ENCODE measurements at places on chromosomes 1 and 21.

GRCh38 chr1:87134061-87134460, 194.6 kb upstream of the LMO4 start:
- no peak for DNase-seq

DNA sequence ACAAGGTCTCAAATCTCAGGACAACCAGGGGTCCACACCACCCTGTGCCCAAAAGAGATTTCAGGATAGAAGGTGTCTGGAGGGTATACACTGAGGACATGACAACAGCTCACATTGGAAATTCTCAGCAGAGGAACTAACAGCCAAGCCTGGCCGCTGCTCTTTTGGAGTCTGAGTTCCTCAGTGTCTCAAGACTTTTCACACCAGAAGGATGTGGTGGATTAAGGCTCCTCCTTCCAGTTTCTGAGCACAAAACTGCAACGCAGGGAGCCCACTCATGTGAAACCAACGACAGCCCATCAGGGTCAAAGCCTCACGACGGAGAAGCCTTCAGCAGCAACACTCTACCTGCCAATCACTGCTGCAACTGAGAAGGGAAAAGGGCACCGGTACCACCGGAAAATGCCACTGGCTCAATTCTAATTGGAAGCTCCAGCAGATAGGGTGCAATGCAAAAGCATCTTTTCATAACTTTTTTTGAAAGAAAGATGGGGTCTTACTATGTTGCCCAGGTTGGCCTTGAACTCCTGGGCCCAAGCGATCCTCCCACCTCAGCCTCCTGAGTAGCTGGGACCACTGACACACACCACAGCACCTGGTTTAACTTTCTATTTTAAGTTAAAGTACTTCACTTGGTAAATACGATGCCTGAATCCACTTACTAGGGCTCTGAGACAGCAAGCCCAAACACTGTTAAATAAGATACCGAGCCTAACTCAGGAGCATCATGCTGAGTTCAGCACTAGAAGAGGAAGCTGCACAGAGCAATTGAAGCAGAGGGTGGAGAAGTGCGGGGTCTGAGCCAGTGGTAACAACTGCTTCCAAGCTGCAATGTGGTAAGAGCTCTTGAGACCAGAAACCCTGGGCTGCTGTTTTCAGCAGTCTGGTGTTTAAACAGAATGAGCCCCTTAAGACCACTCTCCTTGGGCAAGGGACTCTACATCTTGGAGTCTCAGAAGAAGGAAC, 7.8 kb downstream of the CAPZB start:
- DNase-seq = no peak

- no peak for DNase-seq
These were observed 11.5 kb upstream of the AIM2 start for GRCh38 chr1:159088050-159088449.

- peak; percentile 6 for DNase-seq
These were observed 219.0 kb upstream of the HOOK1 start for GRCh38 chr1:59595774-59596173.

- no peak for DNase-seq
These were observed 49.7 kb downstream of the S100B start for GRCh38 chr21:46555225-46555617.

- DNase-seq = no peak
These were observed 13.6 kb downstream of the TUFT1 start for GRCh38 chr1:151553659-151554058.

- DNase-seq = peak; percentile 38
These were observed 612.0 kb downstream of the MATN1 start for GRCh38 chr1:30111431-30111830.

GRCh38 chr1:225545649-225546048, 107.3 kb downstream of the ENAH start:
- no peak for DNase-seq

GRCh38 chr1:1959459-1959839, 40.4 kb upstream of the TMEM52 start:
- no peak for DNase-seq

DNA sequence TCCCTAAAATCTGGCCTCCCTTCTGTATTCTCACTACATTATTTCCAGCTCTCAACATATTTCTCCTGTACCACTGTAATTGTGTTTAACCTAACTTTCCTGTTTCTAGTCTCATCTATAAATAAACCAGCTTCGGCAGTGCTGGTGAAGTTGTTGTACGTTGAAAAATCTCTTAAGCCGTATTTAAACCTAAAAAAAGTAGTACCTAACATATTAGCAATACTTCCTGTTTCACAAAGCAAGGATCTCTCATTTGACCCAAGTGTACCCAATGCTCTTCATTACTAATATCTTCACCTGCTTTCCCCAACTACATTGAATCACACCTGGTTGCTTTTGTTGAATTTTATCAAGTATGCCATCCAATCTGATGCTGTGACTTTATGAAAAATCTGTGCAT, 42.2 kb upstream of the RGS21 start:
- no peak for DNase-seq

- DNase-seq = no peak
These were observed 130.6 kb downstream of the SNX7 start for GRCh38 chr1:98792123-98792522.

GRCh38 chr1:198500096-198500495, 40.4 kb downstream of the ATP6V1G3 start:
- DNase-seq = no peak

GRCh38 chr21:30289215-30289614, at the start of gene KRTAP25-1:
KRTAP25-1 (minus strand) TSS chr21:30289514; CDS start chr21:30289490, 24 bp downstream.
- DNase-seq = no peak

DNA sequence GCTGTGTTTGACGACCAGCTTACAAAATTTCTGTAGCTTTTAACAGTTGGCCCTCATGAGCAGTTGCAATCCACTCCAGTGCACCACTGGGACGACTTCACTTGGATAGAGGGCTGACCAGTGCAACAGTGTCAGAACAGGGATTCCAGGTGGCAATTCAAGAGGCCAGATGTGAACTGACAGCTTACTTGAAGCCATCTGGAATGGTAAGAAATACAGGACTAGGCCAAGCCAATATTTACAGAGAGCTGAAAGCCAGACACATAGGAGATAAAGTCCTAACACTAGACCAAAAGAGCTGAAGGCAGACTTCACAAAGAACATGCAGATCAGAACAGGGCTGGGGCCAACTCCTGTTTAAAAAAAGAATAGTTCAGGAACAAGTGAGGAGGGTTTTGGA, 93.5 kb upstream of the NFIA start:
- DNase-seq = no peak

DNA sequence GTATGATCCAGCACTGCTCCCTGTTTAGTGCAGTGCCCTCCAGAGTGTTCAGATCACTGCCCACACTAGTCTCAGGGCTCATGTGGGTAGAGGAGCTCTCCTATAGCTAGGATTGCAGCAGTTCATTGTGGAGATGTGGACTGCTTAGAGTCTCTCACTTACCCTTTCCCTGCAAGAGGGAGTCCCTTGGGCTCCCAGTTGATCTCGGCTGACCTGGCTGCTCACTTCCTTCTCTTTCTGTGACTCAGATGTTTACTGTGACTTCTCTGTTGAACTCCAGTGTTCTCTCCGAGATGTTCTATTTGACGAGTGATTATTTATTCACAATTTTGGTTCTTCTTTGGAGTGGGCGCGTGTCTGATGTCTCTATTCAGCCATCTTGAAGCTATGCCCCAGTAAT, 141.9 kb downstream of the PTBP2 start:
- DNase-seq = no peak

DNA sequence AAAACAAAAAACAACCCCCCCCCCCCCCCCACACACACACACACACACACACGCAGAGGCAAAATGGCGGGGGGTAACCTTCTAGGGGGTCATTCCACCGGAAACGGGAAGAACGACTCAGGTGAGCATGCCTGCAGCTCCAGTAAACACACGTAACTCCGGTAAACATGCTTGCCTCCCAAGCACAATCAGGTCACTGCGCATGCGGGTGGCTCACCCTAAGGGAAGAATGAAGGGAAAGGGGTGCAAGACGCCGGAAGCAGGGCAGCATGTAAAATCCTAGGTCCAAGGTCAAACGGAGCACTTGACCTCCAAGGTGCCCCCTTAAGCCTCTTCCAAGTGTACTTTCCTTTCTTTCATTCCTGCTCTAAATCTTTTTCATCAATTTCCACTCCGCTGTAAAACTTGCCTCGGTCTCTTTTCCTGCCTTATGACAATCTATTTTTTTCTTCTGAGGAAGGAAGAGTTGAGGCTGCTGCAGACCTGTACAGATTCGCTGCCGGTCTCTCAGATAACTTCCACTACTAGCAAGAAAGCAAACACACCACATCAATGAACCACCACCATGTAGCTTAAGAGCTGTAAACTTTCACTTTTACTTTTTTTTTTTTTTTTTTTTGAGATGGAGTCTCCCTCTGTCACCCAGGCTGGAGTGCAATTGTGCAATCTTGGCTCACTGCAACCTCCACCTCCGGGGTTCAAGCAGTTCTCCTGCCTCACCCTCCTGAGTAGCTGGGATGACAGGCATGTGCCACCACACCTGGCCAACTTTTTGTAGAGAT, 21.0 kb upstream of the CBR3 start:
- DNase-seq = no peak

DNA sequence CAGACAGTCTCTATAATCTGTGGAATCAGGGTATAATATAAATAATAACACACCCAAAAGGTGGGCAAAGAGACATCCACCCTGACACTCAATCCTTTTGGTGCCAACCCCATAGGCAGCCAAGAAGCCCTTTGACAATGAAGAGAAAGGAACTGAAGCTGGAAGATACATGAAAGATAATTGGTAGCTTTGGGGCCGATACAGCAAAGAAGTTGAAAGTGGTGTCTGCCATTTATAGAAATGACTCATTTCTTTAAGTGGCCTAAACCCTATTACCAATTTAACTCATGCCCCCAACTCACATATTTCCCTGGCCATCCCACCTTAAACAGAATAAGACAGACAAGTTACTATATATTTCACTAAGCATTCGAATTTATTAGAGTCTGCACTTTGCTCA, 167.0 kb downstream of the ZC3H11B start:
- DNase-seq = no peak

GRCh38 chr1:219665089-219665488, 52.2 kb upstream of the ZC3H11B start:
- DNase-seq = no peak

DNA sequence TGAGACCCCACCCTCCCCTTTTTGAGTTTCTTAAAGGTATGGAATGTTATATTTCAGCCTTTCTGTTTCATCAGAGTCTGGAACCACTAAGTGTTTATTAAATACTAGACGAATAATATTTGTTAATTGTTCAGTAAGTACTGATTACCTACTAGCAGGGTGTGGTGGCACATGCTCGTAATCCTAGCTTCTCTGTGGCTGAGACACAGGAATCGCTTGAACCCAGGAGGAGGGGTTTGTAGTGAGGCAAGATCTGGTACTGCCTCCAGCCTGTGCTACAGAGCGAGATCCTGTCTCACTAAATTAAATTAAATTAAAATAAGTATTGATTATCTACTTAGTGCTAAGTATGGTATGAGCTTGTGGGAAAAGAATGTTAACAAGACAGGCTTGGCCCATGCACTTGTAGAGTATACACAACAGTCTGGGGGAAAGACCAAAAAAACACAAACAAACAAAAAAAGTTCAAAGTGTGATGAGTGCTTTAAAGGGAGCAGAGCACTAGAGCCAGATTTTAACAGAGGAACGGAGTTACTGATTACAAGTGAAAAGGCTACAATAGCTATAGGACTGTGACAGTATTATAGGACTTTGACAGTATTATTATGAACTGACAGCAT, 2.4 kb downstream of the CEPT1 start:
- no peak for DNase-seq

- no peak for DNase-seq
These were observed 199.9 kb upstream of the FMN2 start for GRCh38 chr1:239891621-239892358.

GRCh38 chr21:14121719-14122118, 89.0 kb downstream of the LIPI start:
- no peak for DNase-seq

DNA sequence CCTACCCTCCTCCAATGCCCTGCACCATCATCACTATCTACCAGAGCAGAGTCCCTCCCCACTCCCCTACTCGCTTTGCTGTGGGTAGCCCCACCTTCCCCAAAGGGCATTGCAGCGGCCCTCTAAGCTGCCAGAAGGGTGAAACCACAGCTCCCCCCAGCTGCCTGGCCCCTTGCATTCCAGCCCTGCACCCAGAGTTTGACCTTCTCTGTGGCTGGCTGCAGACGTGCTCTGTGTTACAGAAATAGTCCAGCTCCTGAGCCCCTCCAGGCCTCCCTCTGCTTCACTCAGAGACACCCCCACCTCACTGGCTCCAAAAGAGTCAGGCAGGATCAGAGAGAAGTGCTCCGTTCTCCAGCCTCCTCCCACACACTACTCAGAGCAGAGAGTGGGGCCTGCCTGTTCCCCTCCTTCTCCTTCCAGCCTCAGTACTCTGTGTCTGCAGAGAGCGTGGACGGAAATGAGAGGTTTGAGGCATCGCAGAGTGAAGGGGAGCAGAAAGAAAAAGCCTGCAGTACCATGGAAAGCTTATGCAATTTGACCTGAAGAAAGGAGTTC, 63.2 kb downstream of the PLEKHA6 start:
- peak; percentile 80 for DNase-seq

DNA sequence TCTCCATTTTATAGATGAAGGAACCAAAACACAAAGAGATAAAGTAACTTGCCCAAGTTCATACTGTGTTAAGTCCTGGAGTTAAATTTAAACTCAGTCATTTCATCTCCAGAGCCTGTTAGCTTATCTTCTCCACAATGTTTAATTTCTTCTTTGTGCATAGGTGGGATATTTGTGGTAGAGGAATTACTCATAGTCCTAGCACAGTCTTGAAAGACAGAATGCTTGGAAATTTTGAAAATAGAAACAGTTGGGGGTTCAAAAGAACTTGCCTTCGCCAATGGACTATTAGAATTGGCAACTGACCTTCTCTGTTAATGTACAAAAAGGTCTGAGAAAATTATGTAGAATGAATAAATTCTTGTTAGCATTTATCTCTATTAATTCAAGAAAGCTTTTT, 832.0 kb upstream of the PRMT6 start:
- DNase-seq = no peak

- no peak for DNase-seq
These were observed 31.2 kb downstream of the PIK3C2B start for GRCh38 chr1:204463125-204464060.

GRCh38 chr1:53947172-53947907, 1.2 kb downstream of the LRRC42 start:
- DNase-seq = no peak

DNA sequence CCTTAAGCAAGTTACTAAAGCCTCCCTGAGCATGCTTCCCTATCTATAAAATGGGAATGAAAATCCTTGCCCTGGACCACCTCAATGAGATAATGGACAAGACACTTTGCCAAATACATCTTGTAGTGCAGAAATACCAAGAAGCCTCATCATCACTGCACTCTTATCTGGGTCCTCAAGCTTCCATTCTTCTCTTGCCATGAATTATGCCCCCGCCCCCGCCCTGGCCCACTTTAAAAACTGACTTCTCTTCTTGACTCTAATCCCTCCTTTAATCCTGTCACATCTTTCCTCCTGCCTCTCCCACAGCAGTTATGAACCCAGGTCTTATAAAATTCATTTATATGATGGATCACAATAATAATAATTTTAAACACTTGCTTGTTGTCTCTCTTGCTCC, 14.8 kb downstream of the ARHGEF11 start:
- no peak for DNase-seq

DNA sequence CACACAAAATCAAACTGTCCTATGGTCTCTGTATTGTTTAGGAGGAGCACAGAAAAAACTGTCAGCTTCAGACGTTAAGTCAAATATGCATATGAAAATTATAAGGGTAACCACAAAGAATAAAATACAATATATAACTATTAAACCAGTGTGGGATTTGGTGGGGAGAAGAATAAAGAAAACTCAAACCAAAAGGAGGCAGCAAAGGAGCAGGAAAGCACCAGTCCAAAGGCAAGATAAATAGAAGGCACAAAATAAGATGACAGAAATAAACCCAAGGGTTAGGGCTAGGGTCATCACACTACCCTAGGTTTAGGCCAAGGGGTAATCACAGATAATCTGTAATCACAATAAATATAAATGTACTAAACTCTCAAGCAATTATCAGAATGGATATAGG, 32.8 kb downstream of the DLGAP3 start:
- no peak for DNase-seq
